ENCODE measurements at places on chromosomes 6 and 20.

DNA sequence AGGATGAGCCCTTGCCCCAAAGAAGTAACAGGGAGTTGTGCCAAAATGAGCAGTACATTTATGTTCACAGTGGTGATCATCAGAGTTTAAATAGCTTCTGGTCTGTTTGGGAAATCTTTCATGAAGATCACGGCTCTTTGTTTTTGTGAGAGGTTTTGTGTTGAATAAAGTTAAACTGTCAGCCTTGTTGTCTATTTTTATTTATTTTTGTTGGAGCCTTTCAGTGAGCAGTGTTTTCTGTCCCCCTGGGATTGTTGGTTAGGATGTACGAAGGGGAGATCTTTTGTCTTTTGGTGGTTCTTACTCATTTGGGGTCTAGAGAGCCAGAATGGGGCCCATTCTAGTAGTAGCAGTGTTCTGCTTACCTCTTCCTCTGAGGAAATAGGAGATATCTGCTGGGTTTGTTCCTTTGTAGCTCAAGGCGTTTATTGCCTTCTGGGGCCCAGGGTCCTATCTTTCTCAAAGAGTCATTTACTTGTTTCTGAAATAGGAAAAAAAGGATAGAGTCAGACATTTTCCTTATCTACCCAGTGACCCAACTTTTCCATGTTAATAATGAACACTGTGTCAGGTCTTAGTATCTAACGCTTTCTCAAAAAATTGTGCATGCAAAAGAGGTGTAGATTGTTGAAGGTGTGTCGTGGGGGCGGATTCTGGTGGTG lies 157.4 kb downstream of the JARID2 start:
- DNase-seq: no peak

- no peak for DNase-seq
These were observed 1.7 kb downstream of the RSPO3 start for GRCh38 chr6:127120023-127120786.

DNA sequence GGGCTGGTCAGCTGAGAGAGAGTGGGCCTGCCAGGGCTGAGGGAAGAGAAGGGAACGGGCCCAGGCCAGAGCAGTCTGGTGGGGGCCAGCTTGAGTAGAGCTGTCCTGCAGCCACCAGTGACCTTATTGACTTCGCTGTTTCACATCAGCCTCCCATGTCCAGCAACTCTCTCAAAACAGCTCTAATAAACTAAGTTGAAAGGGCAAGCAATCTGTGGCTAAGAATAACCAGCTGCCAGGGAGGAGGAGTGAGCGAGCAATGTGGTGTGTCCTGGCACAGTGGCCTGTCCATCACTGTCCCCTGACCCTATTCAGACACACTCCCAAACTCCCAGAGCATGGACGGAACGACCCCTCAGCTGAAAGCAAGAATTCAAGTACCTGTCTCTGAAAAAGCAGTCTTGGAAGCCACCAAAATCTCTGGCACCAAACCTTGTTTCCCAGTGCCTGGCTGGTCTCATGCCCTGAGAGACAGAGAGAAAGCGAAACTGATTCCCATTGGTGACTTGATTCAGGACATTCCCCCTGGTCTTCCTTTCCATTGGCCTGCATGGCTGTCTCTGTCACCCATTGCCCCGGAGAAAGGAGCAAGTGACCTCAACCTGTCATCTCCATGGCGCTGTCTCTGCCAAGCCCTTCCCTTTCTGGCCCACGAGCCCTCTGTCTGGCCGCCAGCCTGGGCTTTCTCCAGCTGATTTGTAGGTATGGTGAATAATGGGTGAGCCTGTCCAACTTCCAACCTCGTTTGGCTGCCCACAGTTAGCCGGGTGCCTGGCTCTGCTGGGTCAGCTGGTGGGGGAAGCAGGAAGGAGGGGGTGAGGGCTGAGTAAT lies at the start of gene DDO:
TSS of gene DDO (minus strand) at position 490 of the 831 bp plus-strand sequence. CDS start 2,113 bp downstream, outside the sequence.
- DNase-seq: no peak

- DNase-seq: no peak
These were observed 15.5 kb downstream of the BAG6 start for GRCh38 chr6:31636698-31637596.

GRCh38 chr20:37833221-37833896 lies 69.6 kb upstream of the VSTM2L start:
- no peak for DNase-seq

GRCh38 chr6:101513181-101513580 lies 119.7 kb downstream of the GRIK2 start:
- no peak for DNase-seq
